ENCODE measurements at places on chromosomes 16 and 17.

DNA sequence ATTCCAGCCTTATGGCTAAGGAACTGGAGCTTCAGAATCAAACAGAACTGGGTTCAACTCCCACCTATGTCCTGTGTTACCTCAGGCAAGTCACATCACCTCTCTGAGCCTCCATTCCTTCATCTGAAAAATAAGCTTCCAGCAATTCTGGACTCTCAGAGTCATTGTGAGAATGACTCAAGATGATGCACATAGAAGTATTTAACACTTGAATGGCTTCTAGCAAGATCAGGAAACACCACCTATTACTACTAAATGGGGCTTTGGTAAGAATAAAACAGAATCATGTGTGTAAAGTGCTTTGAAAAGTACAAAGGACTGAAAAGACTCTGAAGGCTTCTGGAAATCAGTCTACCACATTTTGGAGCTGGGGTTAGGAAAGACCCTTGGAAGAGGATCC lies 30.8 kb upstream of the CALB2 start:
- no peak for DNase-seq

GRCh38 chr17:4551141-4551540 lies 4.0 kb downstream of the MYBBP1A start:
- no peak for DNase-seq

GRCh38 chr16:89001117-89002027 lies 24.4 kb upstream of the CBFA2T3 start:
- DNase-seq = no peak

- DNase-seq = no peak
These were observed 171.1 kb upstream of the TOX3 start for GRCh38 chr16:52718046-52718445.

DNA sequence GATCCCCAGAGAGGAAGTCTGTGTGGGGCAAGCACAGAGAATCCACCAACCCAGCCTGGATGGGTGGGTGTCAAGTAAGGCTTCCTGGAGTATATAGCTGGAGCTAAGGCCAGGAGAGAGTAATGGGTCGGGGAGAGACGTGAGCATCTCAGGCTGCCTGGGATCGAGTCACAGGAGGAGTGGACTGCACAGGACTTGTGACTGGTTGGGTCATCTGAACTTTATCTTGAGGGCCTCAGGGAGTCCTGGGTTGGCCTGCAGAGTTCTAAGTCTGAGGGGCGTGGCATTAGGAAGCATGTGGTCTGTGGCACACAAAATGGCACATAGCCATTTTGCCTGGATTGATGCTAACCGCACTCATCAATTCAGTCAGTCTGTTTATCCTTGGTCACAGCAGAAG lies 1.5 kb downstream of the PLA2G15 start:
- no peak for DNase-seq

DNA sequence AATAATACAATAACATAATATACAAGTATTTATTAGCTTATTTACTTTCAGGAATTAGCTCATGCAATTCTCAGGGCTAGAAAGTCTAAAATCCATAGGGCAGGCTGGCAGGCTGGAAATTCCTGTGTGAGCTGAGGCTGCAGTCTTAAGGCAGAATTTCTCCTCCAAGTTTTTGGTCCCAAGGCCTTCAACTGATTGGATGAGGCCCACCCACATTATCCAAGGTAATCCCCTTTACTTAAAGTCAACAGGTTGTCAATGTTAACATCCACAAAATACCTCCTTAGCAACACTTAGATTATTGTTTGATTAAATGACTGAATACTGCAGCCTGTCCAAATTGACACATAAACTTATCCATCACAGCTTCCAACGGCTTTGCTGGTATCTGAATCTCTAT lies 32.9 kb upstream of the SOX9 start:
- DNase-seq = no peak

GRCh38 chr17:47816947-47817346 lies 4.6 kb downstream of the OSBPL7 start:
- no peak for DNase-seq

DNA sequence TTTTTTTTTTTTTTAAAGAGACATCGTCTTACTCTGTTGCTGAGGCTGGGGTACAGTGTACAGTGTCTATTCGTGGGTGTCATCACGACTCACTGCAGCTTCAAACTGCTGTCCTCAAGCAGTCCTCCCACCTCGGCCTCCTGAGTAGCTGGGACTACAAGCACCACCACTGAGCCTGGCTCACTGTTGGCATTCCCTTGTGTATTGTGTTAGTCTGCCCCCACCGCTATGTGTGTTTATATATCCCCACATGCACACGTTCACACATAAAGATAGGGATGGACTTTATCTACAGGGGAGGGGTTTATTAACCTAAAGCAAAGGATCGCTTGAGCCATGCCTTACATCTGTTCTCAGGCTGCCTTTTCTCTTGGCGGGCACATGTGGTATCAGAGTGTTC lies 63.8 kb downstream of the SEC14L1 start:
- DNase-seq = no peak

GRCh38 chr16:66271074-66272060 lies 95.1 kb upstream of the CDH5 start:
- DNase-seq = no peak

GRCh38 chr17:43907998-43908721 lies 824 bp upstream of the MPP2 start:
- DNase-seq = no peak

DNA sequence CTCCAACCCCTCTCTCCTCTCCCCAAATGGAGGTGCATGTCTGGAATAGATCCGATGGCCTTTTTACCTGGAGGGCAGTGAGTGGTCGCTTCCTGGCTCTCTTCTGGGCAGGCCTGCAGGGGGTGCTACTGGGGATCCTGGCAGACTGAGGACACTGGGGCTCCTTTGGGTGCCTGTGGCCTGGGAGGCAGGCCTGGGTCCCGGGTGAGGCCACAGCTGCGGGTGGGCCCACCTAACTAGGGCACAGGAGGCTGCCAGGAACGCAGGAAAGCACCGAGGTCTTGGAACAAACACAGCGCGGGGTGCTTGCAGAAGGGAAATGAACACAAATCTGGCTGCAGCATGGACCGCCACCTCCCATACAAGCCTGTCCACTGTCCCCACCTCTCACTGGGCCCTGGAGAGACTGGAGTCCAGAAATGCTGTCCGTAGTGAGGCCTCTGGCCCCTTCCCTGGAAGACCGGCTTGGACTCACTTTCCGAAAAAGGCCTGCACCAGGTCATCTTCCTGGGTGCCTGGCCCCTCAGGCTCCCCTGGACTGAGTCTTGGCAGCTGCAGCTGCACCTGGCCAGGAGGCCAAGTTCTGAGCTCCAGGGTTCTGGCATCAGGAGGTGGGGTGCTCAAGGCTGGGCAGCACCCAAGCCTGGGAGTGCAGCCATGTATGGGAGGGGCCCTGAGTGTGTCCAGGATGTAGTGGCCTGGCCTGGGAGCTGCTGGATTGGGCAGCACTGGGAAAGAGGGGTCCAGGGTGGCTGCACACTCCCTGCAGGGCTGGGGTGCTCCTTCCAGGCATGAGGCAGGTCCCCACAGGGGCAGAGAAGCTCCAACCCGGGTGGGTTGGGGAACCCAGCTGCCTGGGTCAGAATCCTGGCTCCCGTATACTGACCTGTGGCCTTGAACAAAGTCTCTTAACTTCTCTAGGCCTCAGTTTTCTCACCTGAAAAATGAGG lies 195.1 kb downstream of the IRF8 start:
- DNase-seq = no peak

DNA sequence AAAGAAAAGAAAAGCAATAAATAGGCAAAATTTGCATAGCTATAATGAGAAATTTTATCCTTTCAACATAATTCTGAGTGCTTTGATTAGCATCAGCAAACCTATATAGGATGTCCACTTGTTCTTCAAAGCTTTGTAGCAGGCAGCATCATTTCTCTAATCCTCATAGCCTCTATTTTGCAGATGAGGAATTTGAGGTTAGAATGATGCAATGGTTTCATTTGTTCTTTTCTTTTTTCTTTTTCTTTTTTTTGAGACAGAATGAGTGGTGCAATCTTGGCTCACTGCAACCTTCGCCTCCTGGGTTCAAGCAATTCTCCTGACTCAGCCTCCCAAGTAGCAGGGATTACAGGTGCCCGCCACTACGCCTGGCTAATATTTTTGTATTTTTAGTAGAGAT lies 594.4 kb downstream of the TOX3 start:
- DNase-seq = no peak

- DNase-seq = no peak
These were observed 8.8 kb downstream of the ODAD4 start for GRCh38 chr17:41939044-41939692.

GRCh38 chr16:85037050-85037410 lies 9.4 kb downstream of the KIAA0513 start:
- no peak for DNase-seq

DNA sequence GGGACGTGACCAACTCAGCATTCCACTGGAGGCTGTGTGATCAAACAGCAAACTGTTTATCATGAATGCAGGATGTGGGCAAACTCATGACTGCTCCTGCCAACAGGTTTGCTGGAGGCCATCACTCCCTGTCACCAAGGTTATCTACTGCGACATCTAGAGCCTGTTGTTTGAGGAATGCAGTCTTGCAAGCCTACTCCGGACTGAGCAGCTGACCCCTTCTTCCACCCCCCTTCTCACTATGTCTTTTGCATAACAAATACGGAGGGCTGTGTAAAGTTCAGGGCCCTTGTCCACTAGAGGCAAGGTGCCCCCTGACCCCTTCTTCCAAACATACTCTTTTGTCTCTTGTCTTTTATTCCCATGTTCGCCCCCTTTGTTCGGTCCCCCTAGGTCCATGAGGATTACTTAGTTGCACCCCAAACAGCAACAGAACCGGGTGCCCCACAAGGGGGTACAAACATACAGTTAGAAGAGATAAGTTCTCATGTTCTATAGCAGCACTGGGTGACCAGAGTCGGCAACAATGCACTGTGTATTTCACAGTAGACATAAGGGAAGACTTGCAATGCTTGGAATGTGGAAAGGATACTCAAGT lies 28.7 kb downstream of the MEAK7 start:
- DNase-seq = no peak

DNA sequence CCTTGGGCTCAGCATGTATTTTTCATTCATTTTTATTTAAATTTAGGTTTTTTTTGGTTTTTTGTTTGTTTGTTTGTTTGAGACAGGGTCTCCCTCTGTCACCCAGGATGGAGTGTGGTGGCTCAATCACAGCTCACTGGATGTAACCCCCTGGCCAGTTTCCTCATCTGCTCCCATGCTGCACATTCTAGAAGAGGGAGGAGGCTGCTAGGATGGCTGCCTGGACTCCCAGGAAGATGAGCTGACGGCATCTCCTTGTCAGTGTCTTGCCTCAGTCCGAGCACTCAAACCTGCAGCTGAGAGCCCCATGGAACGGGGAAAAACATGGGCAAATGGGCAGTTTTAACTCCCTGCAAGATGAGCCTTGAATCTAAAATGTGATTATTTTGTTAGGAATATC lies 7.5 kb downstream of the MEAK7 start:
- DNase-seq = no peak

- DNase-seq = no peak
These were observed 13.2 kb downstream of the PRKCB start for GRCh38 chr16:23848958-23849357.

GRCh38 chr17:82007495-82008257 lies 15.0 kb downstream of the CENPX start:
- no peak for DNase-seq

GRCh38 chr17:63421681-63422645 lies 24.1 kb downstream of the CYB561 start:
- no peak for DNase-seq

GRCh38 chr17:66929591-66929990 lies 34.9 kb upstream of the CACNG4 start:
- no peak for DNase-seq

GRCh38 chr17:8016632-8017424 lies 14.4 kb downstream of the GUCY2D start:
- DNase-seq = no peak

DNA sequence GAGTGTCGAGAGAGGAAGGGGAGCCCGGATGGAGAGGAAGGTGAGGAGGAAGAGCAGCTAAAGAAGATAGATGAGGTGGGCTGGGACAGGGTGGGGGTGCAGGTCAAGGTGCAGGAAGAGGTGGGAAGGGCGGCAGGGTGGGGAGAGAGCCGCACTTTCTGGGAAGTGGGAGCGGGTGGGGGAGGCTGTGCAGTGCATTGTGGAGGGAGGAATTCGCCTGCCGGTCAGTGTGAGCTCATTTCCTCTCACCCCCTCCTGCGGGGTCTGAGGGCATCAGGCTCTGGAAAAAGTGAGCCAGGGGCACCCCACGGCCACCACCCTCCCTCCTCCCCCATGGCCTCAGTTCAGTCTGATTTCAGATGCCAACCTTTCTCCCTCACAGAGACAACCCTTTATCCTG lies 2.5 kb upstream of the ARHGAP23 start:
- no peak for DNase-seq

- DNase-seq = no peak
These were observed 5.4 kb upstream of the RHOT1 start for GRCh38 chr17:32136856-32137255.

GRCh38 chr17:38508954-38509771 lies 80.9 kb downstream of the ARHGAP23 start:
- DNase-seq = peak; percentile 62

DNA sequence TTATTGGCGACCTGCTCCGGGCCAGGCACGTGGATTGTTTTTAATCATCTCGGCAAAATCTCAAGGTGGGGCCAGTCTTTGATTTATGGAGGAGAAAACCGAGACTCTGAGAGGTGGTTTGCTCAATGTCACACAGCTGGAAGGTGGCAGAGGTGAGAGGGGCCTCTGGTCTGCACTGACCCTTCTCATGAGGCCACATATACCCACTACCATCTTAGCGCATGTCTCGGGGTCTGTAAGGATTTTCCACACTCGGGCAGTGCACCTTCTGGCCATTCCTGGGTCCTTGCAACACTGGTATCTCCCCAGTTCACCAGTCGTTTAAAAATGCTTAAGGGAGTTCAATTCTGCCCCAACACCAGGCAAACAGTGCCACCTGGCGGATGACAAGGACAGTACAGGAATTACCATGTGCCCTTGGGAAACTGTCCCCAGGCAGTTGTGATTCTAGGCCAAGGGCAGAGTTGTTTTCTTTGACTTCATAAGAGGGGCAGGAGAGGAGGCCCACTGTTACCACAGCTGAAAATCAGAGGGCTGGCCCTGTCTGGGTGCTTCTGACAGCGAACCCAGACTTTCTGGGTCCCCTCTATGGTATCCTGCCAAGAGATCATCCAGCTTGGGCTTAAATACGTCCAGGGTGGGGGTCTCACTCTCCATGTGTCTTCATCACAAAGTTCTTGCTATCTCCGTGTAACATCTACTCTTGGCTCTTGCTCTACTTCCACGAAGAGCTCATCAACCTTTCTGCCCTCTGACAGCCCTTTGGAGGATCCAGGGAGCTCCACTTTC lies 39.4 kb upstream of the RAI1 start:
- peak; percentile 63 for DNase-seq
